NCI-H1436 treated with DMSO at 0.1 percent for 48 hours (cell line): ENCODE measurements at places on chromosomes 1 and 21.

- DNase-seq = no peak
Measured at GRCh38 chr1:228206582-228207351, 1.1 kb upstream of the OBSCN start.

GRCh38 chr1:3827813-3828307, 29.2 kb downstream of the CEP104 start:
- no peak for DNase-seq

DNA sequence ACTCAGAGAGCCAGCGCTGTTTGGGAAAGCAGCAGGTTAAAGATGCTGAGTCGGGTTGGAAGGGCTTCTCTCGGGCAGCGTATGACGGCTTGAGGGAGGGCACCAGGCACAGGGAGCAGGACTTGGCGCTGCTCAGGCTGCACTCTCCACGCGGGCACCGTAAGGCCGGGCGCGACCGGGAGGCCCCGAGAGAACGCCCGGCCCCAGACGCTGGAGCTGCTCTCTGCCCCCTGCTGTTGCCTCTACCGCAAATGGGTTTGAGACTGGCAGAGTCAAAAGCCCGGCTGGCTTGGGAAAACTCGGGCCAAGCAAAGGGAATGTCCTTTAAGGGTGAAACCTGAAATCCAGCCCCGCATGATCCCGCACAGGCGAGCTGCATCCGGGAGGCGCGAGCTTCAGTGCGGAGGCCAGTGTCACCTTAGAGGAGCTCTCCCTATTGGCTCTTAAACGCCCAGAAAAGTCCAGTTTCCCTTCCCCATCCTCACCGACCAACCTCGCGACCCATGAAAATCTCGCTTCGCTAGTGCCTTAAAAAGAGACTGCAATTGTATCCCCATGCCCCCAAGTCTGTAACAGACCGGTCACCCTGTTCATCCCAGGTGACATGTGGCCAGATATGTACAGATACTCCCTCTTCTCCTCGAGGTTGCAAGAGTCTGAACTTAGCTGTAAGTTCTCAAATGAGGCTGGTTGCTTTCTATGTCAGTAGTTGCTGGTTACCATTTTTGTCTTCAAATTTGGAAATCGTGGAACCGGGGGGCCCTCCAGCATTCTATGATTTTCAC, 1.1 kb downstream of the PRRX1 start:
- no peak for DNase-seq

DNA sequence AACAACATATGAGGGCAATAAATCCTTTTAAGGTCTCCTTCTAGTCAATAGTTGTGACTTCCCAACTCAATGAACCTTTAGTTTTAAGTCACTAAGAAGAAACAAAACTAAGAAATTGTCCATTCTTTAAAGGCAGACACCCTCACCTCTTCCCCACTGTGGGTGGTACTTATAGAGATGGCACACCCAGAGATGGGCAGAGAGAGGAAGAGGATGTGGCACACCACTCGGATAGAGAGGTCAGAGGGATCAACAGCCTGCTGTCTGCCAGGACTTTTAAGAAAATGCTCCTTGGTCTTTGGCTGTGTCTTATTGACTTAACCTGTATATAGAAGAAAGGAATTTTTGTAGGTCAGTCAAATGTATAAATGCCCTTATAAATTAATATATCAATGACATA, 45.1 kb downstream of the FASLG start:
- DNase-seq = no peak

- DNase-seq = no peak
Measured at GRCh38 chr1:248787430-248787829, 31.9 kb upstream of the LYPD8 start.

GRCh38 chr1:156742017-156742416, 1.1 kb upstream of the MRPL24 start:
- no peak for DNase-seq

DNA sequence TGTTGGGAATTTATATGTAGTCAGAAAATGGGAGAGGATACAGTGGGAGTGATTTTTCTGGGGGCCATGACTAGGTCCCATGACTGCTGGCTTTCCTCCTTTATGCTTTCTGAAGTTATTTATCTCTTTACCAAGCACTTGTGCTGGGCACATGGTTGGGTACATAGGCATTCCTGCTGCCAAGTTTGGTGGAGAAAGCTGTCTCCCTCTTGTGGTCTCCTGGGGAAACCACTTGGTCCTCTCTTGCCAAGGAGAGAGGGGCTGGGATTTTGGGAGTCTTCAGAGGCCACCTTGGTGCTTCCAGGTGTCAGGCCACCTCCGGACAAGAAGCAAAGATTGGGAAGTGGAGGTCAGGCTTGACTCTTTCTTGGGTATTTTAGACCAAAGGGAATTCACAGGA, 120.2 kb upstream of the KCNE2 start:
- DNase-seq = no peak

GRCh38 chr1:117534995-117535467, 70.8 kb upstream of the TENT5C start:
- DNase-seq = no peak

- no peak for DNase-seq
Measured at GRCh38 chr1:22530715-22531114, 32.6 kb upstream of the EPHA8 start.

DNA sequence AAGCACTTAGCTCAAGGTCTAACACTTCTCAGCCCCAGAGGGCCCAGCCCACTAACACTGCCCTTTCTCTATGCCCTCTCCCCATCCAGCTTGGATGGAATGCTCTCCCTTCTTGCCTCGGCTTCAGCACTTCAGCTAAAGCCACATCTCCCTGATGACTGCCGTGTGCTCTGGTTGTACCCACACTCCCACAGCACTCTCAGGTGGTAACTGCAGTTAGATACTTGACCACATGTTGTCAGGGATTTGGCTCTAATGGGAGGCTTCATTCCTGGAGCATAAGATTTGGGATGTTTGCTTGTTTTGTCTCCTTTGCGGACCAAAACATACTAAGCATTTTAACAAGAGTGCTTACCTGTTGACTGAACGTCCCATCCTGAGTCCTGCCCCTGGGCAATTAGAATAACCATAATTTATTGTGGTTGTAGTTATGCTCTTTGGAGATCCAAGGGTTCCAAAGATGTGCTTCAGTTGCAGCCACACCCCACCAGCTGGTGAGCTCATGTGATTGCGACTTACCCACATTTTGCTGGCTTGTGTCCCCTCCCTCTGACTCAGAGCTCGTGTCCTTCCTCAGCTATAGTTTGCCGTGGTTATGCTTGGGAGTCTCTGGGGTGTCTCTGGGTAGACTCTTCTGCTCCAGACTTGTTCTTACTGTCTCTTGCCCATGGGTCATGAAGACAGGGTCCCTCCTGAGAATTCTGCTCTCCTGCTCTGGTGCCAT, 7.7 kb upstream of the SLC26A9 start:
- DNase-seq = no peak

GRCh38 chr1:36284061-36284460, 22.1 kb upstream of the SH3D21 start:
- DNase-seq = no peak

GRCh38 chr1:232968965-232969364, 18.6 kb downstream of the NTPCR start:
- no peak for DNase-seq

DNA sequence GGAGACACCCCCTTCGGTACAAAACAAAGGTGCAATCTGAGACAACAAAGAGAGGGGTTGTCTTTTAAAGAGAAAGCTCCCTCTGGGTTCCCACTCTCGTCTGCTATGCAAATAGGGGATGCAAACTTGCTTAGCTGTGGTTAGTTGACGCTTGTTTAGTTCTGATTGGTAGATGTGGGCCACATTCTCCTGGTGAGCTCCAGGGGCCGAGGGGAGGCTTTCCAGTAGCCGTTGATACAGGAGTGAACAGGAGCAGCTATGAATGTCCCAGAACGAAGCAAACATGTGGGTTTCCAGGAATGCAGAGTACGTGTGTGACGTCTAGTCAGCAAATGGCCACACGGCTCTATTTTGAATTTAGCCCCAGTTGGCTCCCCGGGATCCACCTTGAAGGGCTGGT, 14.7 kb downstream of the TFF2 start:
- DNase-seq = no peak

DNA sequence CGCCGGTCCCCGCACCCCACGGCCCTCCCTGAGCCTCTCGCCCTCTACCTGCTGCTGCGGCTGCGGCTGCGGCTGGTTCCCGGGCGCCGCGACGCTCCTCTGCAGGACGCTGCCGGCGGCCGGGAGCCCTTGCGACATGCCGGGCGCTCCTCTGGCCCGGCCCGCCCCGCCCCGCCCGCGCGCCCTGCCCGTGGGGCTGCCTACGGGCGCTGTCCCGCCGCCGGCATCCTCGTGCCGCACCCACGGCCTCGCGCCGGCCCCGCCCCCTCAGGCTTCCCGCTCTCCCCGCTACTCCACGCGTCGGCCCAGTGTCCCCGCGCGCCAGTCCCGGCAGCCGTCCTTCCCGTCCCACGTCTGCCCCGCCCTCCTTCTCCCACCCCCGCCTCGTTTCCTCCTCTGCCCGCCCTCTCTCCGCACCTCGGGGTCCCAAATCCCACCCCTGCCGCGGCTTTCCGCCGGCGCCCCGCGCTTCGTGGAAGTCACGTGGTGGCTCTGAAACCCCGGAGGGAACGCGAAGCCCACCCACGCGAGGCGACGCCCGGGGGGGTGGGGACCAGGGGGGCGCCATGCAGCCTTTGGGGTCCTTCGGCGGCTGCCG, at the start of gene BATF3:
BATF3 (minus strand) TSS at position 216 of the 598 bp plus-strand sequence; CDS start at position 138, 78 bp downstream.
- DNase-seq = no peak

GRCh38 chr1:224564454-224565084, 51.5 kb upstream of the CNIH3 start:
- DNase-seq = no peak

GRCh38 chr1:215636258-215636965, 69.3 kb downstream of the KCTD3 start:
- no peak for DNase-seq

DNA sequence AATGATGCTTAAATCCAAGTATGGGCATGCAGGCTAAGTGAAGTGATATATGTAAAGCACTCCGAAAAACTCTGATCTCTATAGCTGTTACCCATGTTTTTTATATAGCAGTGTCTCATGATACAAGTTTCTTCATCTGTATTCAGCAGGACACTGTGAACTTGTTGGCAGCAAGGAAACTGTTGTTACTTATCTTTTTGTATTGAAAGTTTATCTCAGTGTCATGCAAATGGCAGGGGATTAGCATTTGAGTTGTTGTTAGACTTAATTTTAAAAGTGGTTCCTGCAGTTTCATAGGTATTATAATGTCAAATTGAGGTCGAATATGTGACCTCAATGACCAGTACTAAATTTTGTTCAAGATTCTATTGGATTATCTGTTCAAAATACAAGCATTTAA, 47.9 kb downstream of the NCAM2 start:
- no peak for DNase-seq

GRCh38 chr1:71027991-71028390, 19.6 kb downstream of the PTGER3 start:
- DNase-seq = no peak

DNA sequence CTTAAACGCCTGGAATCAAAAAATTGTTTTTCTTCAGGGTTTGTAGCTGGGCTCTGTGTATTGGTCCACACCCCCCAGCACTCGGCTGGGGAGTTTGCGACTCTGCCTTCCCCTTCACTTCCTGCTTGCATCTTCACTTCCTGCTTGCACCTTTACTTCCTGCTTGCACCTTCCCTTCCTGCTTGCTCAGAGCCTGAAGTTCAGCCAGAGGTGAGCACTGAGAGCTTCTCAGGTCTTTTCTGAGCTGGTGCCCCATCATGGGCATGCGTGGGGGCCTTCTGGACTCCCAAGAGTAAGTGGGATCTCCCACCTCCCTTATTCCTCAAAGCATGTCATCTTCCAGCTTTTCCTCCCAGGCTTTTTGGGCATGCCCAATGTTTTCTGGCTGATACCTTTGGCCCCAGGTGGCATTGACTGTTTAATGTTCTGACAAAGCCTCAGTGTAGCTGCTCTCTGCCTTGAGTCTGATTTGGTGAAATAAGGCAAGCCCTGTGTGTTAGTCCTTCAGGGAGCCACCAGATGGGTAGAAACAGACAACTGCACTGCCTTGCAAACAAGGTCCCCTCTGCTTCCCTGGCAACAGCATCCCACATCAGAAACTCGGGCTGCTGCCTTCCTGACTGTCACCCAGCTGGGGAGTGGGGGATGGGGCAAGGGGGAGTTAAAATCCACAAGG, 3.5 kb downstream of the KRTAP10-2 start:
- no peak for DNase-seq

GRCh38 chr1:86114816-86115400, 41.7 kb downstream of the COL24A1 start:
- DNase-seq = no peak

- DNase-seq = no peak
Measured at GRCh38 chr1:173134029-173134428, 73.1 kb downstream of the TNFSF4 start.

DNA sequence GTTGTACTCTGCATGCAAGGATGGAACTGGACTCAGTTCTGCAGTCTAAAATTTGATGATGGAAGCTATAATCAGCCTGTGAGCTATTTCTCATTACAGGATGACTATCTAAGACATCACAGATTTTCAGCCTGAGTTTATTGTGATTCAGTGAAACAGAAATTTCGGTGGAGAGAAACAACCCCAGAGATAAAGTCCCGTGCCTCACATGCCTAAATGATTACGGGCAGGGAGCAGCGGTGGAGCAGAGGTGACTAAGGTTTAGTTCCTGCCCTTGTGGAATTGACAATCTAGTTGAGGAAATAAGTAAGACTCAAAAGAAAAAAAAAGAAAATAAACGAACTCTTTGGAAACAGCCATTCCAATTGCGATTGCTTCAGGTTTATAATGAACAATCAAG, 96.9 kb downstream of the GRIK3 start:
- no peak for DNase-seq

- no peak for DNase-seq
Measured at GRCh38 chr1:81571946-81572345, 228.8 kb upstream of the ADGRL2 start.

DNA sequence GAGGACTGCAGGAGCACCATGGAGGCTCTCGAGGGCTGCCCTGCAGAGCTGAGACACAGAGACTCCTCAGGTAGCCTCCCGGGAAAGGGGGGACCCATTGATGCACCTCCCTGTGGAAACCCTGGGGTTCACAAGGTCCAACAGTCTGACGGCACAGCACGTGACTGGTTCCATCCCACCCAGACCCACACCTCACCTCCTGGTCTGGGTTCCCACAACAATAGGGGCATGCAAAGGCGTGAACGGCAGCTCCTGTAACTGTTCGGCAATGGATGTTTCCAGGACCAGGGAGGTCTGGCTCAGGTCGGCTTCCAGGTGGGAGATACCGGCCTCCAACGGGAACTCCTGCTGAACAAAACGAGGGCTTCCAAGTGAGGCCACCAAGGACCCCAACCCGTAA, 86.8 kb downstream of the NPHP4 start:
- DNase-seq = no peak
